NCI-H1092 (cell line): ENCODE measurements at places on chromosomes 7 and 10.

GRCh38 chr7:40720416-40720815 lies 585.6 kb downstream of the SUGCT start:
- no peak for DNase-seq

DNA sequence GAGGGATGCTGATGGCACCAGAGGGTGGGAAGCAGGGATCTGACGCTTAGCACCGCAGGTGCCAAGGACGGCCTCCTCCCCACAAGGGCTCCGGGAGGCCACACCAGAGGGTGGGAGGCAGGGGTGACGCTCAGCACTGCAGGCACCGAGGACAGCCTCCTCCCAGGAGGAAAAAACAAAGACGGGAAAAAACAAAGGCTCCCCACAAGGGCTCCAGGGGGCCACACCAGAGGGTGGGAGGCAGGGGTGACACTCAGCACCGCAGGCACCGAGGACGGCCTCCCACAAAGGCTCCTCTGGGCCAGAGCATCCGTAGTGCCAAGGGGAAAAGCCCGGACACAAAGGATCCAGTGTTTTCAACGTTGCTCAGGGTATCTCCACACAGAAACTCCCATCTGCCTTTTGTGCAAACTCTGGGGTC lies 25.6 kb downstream of the DIP2C start:
- DNase-seq, result no peak

- DNase-seq, result no peak
Observed at GRCh38 chr7:103073989-103074518, 542 bp downstream of the FBXL13 start.

- no peak for DNase-seq
Observed at GRCh38 chr7:421136-421991, 98.3 kb downstream of the PDGFA start.

DNA sequence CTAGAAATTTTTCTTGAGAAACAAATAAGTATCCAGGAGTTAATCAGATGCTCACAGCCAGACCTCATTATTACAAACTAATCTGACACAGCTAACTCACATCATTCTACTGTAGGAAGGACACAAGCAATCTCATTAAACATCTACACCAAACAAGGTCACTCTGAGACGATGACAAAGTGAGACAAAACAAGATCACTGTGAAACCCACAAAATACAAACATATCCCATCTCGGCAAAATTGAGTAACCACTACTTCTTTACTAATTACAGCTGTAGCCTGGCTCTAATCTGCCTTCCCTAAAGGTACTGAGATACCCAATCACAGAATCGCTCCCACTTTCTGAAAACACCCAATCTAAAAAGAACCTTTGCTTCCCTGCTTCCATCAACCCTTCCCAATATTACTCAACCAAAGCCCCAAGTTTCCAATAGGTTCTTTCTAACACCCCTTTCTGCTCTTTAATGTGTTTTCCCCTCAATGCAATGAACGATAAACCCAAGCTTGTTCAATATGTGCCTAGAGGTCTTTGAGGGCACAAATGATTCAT lies 26.9 kb downstream of the CCDC6 start:
- no peak for DNase-seq

DNA sequence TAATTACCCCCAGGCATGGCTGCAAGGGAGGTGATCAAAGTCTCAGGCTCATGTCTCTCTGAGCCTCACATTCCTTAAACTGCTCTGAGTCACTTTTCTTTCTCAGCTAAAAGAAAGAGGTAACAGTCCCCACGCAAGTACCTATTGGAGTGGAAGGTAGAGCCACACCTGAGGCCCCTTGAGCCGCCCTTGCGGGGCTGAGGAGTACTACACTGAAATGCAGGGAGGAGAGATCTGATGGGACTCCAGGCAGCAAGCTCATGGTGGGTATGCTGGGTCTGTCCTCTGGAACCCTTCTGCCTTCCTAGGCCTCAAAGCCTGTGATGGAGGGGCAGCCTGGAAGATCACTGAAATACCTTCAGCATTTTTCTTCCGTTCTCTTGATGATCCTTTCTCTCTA lies 960.0 kb downstream of the DNAJB9 start:
- DNase-seq, result no peak

DNA sequence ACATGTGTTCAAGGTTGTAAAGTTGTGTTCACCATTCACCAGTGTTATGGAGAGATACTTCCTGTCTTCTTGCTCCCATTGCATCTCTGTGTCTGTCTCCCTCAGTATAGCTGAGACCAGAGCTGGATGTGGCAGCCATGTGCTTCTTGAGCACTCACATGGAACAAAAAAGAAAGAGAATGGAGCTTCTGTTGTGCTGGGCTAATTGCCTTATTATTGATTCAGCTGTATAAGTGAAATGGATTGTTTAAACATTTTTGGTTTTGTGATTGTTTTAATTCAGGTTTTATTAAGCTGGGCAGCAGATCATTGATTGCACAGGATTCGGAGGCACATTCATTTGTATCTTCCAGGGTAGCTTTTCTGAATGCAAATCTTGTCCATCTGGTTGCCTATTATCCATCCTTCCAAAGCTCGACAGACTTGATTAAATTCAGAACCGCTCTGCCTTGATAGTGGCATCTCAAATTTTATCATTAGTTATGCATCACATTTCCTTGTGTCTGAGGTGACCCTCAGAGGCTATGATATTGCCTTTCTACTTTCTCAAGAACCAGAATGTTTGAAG lies 119.9 kb downstream of the CCNY start:
- DNase-seq, result no peak

GRCh38 chr7:16479591-16479990 lies 14.1 kb upstream of the SOSTDC1 start:
- no peak for DNase-seq

DNA sequence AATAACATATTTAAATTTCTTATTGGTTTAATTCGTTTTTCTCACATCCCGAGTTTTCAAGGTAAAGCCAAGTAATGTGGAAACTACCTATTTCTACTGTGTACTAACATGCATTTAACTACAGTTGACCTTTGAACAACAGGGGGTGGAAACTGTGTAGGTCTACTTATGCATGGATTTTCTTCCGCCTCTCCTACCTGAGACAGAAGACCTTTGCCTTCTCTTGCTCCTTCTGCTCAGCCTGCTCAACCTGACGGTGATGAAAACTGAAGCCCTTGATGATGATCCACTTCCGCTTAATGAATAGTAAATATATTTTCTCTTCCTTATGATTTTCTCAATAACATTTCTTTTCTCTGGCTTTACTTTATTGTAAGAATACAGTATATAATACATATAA lies 18.5 kb downstream of the MEOX2 start:
- DNase-seq, result no peak

GRCh38 chr7:29843726-29844125 lies 37.4 kb downstream of the WIPF3 start:
- DNase-seq, result no peak

DNA sequence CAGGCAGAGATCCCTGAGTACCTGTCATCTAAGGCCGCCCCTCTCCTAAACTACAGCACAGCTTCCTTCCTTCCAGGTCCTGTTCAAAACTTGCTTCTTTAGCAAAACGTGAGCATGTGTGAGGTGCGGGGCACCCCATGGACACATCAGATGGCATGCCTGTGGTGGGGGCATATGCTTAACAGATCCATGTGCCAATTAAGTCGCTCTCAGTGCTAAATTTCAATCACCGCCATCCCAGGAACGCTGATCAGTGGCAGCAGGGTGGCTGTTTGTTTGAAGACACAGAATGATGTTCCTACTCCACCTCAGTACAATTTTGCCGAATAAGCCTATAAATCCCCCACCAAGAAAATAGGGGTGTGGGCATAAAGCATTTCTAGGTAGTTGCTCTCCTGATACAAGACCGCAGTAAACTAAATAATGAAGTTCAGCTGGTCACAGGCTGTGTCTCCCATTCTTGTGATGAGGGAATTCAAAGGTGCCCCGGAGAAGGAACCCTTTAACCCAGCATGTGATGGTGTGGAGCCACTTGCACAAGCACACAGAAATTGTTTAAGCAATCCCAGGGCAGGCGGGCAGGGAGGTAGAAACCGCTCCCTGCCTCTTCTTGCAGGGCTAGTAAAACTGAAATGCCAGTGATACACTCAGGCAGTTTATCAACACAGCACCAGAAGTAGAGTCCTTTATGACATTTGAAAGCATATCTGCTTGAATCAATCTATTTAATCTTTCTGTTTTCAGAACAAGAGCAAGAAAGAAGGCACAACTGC lies 205.7 kb downstream of the SORCS1 start:
- no peak for DNase-seq

- no peak for DNase-seq
Observed at GRCh38 chr10:71605263-71605962, 114.2 kb downstream of the C10orf105 start.

DNA sequence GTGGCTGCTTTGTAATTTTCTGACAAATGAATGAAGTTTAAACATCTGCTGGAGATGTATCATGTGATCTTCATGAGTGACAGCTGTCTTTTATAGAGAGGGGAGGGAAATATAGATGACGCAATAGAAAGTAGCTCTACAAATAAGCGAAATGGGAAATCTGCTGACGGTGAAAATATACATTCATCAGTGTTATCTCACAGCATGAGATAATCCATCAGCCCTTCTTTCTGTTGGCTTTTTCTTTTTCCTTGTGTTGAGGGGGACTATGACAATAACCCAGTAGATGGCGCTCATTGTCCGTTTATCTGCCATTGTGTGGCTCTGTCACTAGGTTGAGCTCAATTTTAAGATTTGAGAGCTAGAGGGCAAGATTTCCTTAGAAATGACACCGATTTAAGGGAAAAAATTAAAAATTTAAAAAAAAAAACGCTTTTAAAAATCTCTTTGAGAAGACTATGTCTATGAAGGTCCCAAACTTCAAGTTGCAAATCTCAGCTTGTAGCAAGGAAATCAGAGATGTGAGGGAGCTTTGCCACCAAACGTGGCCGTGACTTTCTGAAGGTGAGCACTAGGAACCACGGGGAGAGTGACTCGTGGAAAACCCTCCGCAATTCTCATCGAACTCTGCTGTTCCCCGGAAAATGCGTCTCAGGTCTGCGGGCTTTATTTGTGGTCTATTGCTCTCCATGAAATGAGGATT lies 114.6 kb upstream of the SFMBT2 start:
- peak; percentile 56 for DNase-seq

DNA sequence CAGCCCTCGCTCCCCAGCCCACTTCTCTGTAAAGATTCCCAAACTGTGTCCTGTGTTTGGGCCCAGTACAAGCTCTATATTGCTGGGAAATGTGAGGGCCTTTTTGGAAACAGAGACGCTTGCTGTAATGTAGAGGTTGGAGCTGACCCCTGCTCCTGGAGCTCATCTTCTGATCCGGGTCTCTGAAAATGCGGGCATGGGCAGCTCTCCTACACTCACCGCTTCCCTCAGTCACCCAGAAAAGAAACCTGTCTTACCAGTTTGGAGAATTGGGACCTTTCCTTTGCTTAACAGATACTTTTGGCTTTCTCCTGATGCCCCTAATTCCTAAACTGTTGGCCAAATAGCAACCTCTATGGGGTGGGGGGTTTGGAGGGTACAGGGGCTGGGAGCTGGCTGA lies 18.2 kb downstream of the BAG3 start:
- DNase-seq, result no peak

GRCh38 chr7:96178581-96178980 lies 143.3 kb downstream of the SLC25A13 start:
- DNase-seq, result no peak

GRCh38 chr7:140433396-140433795 lies 29.5 kb downstream of the RAB19 start:
- no peak for DNase-seq

- DNase-seq, result no peak
Observed at GRCh38 chr7:23183279-23184012, 1.6 kb downstream of the NUP42 start.

DNA sequence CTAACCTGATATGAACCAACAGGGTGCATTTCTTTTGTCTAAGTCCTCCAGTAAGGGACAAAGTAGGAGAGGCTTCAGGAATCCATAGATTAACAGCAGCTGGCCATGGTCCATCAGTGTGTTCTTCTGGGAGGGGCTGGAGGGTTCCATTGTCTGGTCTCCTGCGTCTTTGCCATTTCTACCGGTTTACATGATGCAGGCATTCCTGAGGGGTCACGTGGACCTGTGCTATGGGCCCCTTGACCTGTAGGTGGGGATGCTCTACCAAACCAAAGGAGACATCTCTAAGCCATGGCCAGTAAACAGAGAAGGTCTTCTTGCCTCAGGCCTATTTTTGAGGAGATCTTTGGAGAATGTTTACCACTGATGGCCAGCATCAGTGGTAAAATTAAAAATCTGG lies 28.7 kb upstream of the HABP2 start:
- DNase-seq, result no peak

GRCh38 chr10:26806557-26806956 lies 54.2 kb downstream of the ABI1 start:
- no peak for DNase-seq

GRCh38 chr7:97006055-97006815 lies 882 bp downstream of the DLX6 start:
- DNase-seq, result peak; percentile 65

DNA sequence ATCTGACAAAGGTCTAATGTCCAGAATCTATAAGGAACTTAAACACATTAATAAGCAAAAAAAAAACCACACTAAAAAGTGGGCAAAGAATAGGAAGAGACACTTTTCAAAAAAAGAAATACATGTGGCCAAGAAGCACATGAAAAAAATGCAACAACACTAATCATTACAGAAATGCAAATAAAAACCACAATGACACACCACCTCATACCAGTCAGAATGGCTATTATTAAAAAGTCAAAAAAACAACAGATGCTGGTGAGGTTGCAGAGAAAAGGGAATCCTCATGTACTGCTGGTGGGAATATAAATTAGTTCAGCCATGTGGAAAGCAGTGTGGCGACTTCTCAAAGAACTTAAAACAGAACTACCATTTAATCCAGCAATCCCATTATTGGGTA lies 119.0 kb downstream of the LMBR1 start:
- no peak for DNase-seq
